ENCODE measurements at places on chromosomes 2 and 18.

DNA sequence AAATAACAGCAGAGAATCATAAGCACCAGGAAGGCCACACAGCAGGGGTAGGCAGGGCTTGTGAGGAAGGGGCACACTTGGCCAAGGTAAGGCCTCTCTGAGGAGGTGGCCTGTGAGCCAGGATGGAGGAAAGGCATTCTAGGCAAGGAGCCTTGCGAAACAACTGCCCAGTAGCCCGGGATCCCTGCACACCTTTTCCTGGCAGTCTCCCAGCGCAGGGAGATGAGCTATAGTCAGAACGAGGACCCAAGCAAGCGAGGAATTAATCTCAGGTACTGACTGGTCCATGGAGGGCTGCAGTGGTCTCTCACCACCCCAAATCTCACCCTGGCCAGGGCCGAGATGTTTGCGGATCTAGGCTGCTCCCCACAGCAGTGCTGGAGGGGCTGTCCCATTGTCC lies 64.9 kb upstream of the STPG4 start:
- DNase-seq, result no peak

- no peak for DNase-seq
Observed at GRCh38 chr2:196131949-196132925, 39.1 kb downstream of the STK17B start.

DNA sequence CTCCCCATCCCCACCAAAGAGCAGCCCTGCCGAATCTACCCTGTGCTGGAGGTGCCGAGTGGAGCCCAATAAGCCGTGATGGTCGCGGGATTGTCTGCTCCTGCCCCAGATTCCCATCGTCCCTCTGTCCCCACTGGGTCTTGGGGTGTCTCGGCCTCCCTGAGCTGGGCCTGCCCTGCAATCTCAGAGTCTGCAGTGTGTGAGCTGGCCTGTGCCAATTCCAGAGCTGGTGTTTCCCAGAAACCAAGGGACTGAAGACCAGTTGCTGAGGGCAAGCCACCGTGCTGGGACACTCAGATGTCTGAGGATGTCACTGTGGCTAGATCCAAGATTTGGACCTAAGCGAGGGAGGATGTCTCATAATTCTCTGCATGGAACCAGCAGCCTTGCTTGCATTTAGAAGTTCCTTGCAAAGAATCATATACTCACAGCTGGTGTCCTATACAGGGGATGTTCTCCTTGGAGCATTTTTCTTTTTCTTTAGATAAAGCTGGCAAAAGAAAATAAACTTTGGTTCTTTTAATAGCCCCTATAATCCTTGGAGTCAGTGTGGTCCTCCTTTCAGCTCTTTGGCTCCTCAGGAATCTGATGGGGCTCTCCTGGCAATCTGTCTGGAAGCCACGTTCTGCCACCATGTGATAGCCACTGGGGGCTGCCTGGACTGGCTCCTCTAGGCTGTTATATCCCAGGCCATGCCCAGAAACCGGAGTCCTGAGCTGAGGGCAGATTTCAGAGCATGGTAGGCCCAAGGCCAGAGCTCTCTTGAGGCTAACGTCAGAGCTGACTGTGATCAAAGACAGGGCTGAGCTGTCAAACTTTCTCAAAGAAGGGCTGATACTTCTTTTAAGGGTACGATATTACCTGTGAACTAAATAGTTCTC lies 140.1 kb upstream of the HAAO start:
- no peak for DNase-seq

DNA sequence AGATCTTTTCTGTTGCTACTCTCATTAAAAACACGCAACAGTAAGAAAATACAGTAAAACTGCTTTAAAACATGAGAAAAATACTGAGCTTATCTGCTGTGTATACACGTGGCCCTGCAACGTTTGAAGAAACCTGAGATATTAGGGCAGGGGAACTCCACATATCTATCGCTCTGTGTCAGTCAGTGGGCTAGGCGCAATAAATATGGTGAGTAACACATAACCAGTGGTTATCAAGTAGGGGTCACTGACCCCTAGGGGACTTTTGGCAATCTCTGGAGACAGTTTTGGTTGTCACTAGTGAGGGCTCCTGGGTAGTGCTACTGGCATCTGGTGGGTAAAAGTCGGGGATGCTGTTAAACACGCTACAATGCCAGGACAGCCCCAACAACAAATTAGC lies 14.9 kb downstream of the STAT1 start:
- no peak for DNase-seq

DNA sequence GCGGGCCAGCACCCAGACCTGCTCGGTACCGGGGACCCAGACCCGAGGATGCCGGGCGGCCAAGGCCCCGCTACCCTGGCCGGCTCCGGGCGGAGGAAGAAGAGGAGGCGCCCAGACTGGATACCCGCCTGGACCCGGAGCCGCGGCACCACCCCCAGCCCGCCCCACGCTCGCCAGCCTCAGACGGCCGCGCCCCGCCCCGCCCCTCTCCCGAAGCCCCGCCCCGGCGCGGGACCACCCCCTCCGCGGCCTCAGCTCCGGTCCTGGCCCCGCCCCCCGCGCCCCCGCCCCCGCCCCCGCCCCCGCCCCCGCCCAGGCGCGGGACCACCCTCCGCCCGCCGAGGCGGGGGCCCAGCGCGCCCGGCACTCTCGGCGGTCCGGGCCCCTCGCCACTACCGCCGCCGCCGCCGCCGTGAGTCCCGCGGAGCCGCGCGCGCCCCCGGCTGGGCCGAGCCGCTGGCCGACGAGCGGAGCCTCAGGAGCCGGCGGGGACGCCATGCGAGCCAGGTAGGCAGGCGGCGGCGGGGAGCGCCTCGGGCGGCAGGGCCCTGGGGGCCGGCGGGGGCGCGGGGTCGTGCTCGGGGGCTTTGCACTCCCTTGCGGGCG lies at the start of gene SH3BP4:
TSS of gene SH3BP4 (plus strand) at position 354 of the 606 bp plus-strand sequence. CDS start 82,986 bp downstream, outside the sequence.
- DNase-seq, result no peak

DNA sequence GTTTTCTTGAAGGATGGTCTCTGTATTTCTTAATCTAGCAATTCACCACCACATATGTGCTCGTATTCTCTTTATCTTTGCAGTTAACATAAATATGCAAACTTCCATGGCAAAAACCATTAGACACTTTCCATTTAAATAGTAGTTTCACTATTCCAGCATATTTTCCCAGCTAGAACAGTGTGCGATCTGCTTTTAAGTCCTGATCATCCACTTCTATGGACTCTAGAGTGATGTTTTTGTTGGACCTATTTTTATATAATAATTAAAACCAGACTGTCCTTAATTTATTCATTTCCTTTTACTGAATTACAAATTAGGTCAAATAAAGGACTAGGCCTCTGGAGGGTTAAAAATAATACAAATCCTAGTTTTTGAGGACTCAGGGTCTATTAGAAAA lies 418.4 kb upstream of the TRIB2 start:
- no peak for DNase-seq

GRCh38 chr2:121965661-121966060 lies 210.2 kb downstream of the TSN start:
- DNase-seq, result no peak

- DNase-seq, result no peak
Observed at GRCh38 chr2:24543252-24543651, 52.2 kb downstream of the NCOA1 start.

All from NCI-H1436 treated with DMSO at 0.1 percent for 48 hours (cell line).